T-helper 1 cell (primary cell): ENCODE measurements at places on chromosomes 4 and X.

DNA sequence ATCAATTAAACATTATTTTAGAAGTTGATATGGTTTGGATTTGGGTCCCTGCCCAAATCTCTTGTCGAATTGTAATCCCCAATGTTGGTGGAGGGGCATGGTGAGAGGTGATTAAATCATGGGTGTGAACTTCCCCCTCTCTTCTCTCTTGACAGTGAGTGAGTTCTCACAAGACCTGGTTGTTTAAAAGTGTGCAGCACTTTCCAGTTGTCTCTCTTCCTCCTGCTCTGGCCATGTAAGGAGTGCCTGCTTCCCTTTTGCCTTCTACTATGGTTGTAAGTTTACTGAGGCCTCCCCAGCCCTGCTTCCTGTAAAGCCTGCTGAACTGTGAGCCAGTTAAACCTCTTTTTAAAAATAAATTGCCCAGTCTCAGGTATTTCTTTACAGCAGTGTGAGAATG, 141.4 kb downstream of the GALNTL6 start:
- DNase-seq: no peak

GRCh38 chr4:26862381-26862915, 1.8 kb downstream of the STIM2 start:
- no peak for DNase-seq

DNA sequence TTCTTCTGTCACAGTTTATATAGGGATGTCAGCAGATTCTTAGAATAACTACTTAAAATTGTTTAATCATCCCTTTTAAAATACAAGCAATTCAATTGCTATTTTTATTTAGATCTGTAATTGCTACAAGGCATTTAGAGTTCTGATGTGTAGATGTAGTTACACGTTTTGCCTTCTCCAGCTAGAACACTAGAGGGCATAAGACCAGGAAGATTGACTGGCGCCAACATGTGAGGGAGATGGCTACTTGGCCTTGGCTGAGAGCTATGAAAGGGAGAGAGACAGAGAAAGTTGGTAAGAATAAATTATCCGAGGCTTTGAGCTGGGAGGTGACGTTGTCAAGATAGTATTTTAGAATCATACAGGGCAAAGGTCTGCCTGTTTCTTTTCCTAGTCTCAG, 563.7 kb upstream of the PRKX start:
- DNase-seq: no peak

GRCh38 chr4:89755220-89755619, 81.7 kb downstream of the SNCA start:
- DNase-seq: no peak

DNA sequence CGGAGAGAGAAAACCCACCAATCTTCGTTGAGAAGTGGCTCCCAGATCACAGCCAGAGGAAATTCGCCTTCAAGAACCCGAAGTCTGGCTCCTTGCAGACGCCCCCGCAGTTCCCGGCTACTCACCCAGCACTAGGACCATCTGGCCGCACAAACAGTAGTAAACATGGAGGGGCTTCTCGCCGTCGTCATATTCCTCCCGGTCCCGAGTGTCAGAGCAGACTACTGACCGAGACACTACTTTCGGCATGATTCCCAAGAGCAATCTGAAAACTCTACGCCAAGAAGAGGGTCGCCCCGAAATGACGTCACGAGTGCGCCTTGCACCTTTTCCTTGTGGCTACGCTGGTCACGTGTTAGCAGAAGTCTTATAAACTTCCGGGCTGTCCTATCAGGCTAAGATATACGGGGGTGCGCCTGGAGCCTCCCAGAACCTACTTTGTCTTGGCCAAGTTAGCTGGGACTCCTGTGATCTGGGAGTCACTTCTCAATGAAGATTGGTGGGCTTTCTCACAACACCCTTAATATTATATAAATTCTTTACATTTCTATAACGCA, at the start of gene STEEP1:
Gene STEEP1, minus strand, starts transcription at position 303 of the 557 bp plus-strand sequence. Its CDS starts 54 bp downstream, at position 249.
- peak; percentile 75 for DNase-seq

DNA sequence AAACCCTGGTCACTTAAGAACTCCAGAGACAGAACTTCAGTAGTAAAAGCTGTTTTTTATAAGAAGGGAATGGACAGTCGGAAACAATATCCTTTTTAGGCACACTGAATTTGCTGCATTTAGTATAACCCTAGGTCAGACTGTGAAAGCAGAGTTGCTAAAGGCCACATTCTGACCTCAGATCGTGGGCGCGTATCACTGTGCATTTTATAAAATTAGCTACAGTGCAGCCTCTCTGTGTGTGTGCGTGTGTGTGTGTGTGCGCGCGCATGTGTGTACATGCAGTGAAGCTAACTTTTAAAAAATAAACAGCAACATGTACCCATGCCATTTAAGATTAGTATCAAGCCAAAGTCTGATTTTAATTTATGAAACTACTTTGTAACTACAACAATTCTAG, 8.0 kb downstream of the ZNF827 start:
- DNase-seq: no peak

GRCh38 chr4:41077628-41078027, 136.7 kb downstream of the APBB2 start:
- no peak for DNase-seq

DNA sequence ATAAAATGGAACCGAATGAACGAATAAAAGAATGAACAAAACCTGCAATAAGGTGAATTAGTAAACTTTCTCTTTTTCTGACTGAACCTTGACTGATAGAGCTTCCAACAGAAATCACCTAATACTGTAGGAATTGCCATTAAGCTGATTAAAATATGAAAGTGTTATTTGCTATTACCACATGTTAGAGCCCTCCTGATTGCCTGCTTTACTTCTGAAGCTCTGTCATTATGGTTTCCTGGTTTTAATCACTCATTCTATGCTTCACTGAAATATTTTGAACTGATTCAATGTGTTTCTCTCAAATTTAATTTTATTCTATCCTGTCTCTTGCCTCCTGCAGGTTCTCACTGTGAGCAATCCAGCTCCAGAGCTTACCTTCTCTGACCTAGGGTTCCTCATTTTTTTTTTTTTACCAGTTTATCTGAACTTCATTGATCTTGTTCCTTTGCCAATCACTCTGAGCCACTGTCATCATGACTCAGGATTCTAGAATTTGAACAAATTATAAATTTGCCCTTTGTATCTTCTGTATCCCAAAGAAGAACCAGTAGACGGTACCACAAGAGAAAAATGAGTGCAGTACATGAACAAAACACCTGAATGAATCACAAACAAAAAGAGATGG, 48.1 kb upstream of the UGT2B15 start:
- DNase-seq: no peak

GRCh38 chr4:33063241-33063640, 2343.1 kb downstream of the PCDH7 start:
- no peak for DNase-seq

DNA sequence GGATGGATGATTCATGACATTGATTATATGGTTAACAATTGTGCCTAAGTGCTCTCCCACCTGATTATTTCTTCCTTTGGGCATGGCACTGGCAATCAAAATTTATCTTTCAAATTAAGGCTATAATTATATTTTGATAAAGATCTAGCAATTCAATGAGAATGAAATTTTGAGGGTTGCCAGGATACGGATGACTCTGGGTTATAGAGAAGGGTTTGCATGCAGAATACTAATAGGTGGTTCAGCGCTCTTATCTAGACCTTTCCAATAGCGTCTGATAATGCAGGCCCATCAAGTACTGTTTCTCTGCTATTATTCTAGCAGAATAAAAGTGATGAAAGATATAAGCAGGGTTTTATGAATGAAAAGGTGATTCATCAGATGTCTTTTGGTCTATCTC, 74.9 kb upstream of the SCML1 start:
- DNase-seq: no peak

- DNase-seq: no peak
Observed at GRCh38 chr4:75001871-75002270, 69.0 kb downstream of the PARM1 start.

- no peak for DNase-seq
Observed at GRCh38 chr4:145154573-145154972, 25.8 kb downstream of the OTUD4 start.

DNA sequence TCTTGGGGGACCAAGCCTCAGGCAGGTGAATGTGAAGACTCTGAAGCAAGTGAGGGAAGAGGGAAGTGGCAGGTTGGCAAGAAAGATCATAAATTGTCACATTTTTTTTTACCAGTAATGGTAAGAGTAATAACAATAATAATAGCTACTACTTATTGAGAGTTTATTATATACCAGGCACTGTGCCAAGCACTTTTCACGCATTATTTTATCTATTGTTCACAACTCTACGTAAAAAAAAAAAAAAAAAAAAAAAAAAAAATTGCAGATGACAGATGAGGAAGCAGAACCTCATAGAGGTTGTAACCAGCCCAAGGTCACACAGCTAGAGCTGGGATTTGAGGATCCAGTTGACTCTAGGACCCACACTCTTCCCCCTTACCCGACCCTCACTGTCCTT, 40.9 kb downstream of the TSC22D3 start:
- no peak for DNase-seq

GRCh38 chrX:11899091-11899490, 141.1 kb downstream of the MSL3 start:
- DNase-seq: no peak
